SJSA1 (cell line): ENCODE measurements at places on chromosomes 2 and 18. TPM values are rescaled to one million over a fixed set of nuclear protein-coding genes. Genes with fewer than 3 reads are reported as not detected.

Gene ACTG2
- 78.8 and 135 TPM in 2 replicates for total RNA-seq

Gene IL36B
- not detected in 2 replicates for total RNA-seq

Gene NEUROD1
- total RNA-seq: not detected in 2 replicates

Gene CERKL
- 0.11 TPM in 1 of 2 replicates, not detected in the other for total RNA-seq

Gene ST6GAL2
- not detected in 2 replicates for total RNA-seq

DNA sequence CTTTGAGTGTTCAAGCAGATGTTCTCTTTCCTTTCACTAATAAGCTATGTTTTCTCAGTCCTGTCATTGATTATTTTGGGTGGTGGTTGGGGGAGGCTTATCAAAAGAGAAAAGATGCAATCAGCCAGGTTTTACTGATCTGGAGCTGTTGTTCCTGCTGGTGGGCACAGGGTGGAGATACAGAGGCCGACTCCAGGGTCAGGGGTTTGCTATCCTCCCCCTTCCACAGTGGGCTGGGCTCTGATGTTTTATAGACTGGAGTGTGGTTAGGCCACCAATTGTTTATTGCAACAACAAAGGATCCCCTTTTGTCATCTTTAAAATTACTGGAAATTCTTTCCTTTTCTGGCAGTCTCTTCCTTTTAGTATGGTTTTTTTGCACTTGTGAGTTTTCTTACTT lies 120.5 kb downstream of the TANC1 start:
- DNase-seq: peak; percentile 81

- no peak for DNase-seq
Measured at GRCh38 chr2:134718817-134719814, at the start of gene TMEM163. TMEM163 (minus strand) TSS chr2:134719000.

- DNase-seq: no peak
Measured at GRCh38 chr2:143844986-143845385, 674.9 kb downstream of the ZEB2 start.

DNA sequence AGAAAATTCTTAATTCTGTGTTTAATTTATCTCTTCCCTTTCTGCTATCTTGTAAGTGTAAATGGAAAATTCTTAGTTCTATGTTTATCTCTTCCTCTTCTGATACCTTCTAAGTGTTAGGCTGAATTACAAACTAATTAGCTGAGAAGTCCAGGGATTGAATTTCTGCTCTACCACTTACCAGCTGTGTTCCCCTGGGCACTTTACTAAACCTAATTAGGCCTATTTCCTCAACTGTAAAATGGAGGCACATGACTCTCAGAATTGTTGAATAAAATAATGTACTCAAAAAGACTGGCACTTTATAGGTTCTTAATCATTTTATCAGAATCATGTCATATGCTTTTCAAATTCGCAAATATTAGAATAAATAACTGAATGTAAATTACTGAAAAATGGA lies 146.3 kb downstream of the MAP2 start:
- DNase-seq: no peak

- DNase-seq: no peak
Measured at GRCh38 chr18:79214056-79214455, 144.9 kb downstream of the ATP9B start.

DNA sequence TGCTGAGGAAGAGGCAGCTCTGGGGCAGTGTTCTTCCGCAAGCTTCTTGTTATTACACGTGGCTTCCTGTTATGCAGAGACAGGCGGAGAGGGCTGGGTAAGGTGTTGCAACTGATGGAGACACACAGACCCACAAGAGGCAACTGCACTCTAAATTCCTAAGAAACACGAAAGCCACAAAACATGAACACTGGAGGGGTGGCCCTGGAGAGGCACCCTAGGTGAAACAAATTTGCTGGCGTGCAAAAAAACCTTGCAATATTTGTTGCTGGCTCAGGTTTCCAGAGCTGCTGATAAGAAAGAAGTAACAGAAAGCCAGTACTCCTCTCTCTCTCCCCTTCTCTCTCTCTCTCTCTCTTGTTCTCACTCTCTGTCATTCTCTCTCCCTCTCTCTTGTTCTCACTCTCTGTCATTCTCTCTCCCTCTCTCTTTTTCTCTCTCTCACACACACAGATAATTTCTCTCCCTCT lies 31.8 kb downstream of the ARHGAP25 start:
- DNase-seq: no peak

GRCh38 chr2:213251618-213252017 lies 32.6 kb upstream of the SPAG16 start:
- DNase-seq: peak; percentile 75

DNA sequence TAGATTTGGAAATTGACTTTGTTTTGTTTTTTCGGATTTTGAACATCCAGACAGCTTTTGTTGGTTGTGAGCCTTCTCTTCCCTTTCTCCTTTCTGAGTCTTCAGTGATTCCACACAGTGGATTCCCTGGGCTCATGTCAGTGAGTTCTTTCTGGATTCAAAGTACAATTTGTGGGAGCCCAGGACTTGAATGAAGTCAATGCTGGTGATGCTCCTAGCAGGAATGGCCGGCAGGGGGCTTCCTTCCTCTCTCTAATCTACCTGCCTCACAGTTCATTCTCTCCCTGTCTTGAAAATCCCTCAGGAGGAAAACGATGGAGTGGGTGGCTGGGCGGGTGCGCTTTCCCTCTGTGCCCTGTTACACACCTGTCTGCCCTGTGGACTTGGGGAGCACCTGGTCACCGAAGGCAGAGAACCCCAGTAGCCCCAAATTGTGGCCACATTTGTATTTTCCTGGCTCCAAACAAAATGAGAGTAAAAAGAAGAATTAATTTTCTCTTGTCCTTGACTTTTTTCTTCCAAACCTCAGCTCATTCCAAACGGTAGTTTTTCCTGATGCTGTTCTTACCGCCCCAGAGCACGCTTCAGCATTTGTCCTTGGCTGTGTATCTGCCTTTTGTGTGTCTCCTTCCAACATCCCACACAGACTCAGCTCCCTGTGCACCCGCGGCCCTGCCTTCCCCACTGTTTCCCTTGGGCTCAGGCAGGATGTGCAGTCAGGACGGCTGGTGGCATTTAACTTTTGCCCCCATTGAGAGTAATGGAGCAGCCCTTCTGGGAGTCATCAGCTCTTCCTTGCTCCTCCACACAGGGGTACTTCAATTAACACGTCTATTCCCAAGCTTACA lies 86.6 kb downstream of the MARCO start:
- DNase-seq: no peak

DNA sequence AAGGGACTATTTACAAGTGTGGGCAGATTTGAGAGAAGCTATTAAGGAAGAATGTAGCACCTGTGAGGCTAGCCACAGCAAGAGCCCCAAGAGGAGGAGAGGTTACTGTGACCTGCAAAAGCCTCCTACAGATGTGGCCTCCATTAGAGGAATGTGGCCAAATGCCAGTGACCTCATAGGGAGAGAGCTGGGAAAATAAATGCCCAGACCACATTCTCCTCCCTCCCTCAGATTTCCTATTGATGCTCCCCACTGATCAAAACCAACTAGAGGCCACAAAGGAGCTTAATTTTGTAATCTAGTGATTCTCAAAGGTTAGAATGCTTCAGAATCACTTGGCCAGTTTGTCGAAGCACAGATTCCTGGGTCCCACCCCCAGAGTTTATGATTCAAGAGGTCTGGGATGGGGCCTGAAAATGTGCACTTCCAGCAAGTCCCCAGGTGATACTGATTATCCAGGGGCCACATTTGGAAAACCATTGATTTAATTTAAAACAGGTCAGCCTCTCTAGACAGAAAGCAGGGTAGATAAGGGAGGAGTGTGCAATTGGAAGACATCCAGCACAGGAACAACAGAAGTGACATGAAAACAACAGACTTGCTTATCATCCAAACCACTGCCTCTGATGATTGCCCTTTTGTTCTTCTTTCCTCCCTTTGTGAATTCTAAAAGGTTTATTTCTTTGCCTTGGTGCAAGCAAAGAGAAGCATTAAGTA lies 61.2 kb upstream of the RBBP8 start:
- DNase-seq: no peak

DNA sequence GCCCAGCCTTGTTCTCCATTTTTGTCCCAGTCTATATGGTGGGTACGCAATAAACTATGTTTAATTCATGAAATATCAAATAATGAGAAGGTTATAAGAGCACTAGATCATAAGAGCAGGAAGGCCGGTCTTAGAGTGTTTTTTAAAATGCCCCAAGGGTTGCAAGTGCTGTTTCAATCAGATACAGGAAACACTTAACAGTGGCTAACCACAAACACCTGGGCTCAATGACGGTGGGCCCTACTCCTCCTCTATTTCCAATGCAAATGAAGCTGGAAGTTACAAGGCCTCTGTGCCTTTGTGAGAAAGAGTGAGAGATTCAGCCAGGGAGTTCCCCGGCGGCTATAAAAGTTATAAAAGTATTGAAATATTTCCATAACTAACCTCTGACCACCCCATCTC lies 18.9 kb upstream of the WDR33 start:
- DNase-seq: no peak

GRCh38 chr2:54983345-54984220 lies 66.7 kb downstream of the RTN4 start:
- no peak for DNase-seq

DNA sequence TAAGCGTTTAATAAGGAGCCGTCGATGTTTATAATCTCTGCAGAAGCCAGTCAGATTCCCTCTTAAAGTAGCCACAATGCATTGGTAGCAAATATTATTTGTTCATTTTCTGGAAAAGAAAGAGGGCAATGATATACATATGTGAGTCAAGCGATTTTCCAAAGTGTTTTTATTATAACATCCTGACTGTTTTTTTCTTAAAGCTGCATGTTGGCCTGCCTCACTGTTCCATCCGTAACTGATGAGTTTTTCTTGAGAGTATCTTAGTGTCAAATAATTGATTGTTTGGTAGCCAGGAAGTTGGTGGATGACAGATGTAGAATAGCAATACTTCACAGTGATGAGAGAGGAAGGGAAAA lies 3.7 kb downstream of the TSHZ1 start:
- DNase-seq: no peak

DNA sequence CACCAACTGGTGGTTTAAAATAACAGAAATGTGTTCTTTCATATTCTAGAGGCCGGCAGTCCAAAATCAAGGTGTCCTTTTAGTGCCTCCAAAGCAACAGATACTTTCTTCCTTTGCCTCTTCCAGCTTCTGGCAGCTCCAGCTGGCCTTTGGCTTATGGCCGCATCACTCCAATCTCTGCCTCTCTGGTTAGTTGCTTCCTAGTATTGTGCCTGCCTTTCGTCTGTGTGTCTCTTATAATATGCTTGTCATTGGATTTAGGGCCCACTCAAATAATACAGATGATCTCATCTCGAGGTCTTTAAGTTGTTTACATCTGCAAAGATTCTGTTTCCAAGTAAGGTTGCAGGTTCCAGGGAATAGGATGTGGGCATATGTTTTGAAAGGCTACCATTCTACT lies 855.2 kb upstream of the ID2 start:
- no peak for DNase-seq

DNA sequence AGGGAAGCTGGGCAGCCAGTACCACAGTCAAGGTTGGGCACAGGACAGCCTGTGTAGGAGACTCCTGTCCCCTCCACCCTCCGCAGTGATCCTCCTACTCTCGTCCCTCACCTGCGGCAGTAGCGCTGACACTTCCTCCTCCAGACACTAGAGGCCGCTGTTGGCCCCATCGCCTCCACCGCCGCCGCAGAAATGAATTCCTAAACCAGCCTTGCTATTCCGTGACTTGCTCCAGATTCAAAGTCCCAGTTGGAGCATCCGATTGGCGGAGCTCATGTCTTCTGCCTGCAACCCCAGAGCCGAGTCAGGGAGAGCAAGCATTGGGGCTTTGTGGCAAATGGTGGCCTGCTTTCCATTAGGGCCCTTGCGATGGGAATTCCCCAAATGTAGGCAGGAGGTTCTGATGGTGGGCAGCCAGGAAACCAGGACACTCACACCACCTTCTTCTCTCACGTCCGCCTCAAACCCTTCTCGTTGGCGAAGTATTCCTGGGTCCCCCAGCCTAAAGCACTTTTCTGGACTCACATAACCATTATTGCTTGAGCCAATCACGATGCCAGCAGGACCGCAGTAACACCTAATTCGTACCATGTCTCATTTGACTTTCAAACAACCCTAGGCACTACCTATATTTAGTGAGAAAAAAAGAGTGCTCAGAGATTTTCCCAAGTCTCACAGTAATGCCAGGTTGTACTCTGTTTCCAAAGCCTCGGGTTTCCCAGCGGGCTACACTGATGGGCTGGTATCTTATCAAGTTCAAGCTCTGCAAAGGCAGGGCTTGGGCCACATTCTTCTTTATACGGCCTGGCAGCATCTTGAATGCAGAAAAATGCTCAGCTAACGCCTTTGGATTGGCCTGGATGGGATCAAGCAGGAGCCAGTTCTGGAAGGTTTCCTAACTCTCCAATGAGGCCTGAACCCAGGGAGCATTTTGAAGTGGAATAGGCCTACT lies 1.2 kb upstream of the DNAJB2 start:
- DNase-seq: peak; percentile 80

DNA sequence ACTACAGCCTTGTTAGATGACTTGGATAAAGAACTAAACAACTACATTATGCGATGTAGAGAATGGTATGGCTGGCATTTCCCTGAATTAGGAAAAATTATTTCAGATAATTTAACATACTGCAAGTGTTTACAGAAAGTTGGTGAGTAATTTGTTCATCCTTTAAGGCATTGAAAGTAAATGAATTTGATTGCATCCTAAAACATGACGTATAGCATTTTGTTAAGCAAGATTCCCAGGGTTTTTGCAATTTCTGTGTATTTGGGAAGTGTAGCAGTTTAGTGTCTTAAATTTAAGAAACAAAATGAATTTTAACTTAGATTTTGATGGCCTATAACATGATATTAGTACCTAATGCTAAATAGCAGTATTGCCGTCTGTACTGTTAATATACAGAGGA lies 24.8 kb downstream of the NOP58 start:
- no peak for DNase-seq

DNA sequence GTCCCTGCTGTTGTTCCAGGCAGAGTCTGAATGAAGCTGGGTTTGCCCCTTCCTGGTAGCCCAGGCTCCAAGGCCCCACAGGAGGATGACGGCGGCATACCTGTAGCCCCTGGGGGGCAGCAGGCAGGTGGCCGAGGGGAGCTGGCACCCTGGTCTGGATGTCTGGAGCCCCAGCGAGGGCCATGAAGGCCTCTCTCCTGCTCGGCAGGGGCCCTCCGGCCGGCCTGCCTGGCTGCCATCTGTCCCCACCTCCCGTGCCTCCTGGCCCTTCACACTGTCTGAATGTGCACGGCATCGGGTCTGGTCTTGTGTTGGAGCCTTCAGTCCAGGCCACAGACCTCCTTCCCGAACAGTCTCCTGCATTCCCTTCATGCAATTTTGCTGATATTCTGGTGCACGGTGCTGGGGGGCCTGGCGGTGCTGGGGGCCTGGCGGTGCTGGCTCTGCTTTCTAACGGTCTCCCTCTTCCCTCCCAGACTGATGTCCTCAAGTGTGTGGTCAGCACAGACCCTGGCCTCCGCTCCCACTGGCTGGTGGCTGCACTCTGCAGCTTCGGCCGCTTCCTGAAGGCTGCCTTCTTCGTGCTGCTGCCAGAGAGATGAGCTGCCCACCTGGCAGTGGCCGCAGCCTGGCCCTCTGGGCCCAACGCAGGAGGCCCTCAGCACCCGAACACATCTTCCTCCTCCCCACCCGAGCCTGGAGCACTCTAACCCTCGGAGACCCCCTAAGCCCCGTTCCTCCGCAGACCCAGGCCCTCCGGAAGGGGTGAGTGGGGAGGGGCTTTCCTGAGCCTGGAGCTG lies 13.5 kb downstream of the BOK start:
- no peak for DNase-seq
